ENCODE measurements at places on chromosomes 6 and 20.
A peak's percentile ranks its signal among the peaks of the same experiment; 100 is the strongest.

DNA sequence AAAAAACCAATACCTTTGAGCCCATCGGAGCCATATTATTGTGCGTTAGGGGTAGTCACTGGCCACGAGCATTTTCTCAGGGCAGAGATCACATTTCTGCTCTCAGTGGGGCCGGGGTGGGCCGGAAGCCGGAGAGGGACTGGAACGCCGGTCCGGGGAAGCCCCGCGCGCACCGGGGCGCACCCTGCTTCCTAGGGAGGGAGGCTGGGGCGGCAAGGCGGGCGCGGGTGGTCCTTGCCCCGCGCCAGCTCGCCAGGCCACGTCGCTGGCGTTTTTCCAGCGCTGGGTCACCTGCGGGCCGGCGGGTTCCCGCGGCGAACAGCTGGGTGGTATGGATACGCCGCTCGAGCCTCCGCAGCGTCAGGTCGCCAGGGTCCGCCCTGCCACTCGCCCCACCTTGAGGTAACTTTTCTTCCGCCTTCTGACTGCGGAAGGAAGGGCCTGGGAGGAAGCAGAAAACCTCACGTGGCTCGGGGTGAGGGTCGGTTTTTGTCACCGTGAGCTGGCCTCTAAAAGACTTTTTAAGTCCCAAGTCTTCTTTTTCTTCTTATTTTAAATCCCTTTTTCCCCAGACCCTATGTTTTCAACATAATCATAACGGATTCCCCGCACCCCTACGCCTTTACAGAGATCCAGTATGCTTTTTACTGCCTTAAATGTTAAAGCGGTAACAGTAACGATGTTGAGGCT is 2.7 kb upstream of the EEF1A1 start:
- peak; percentile 53 for DNase-seq

- no peak for DNase-seq
These were observed 15.0 kb upstream of the DSE start for GRCh38 chr6:116355796-116356195.

- DNase-seq, result no peak
These were observed 71.7 kb downstream of the ASXL1 start for GRCh38 chr20:32429745-32430360.

GRCh38 chr6:20640181-20640580 is 105.9 kb downstream of the CDKAL1 start:
- DNase-seq, result no peak

DNA sequence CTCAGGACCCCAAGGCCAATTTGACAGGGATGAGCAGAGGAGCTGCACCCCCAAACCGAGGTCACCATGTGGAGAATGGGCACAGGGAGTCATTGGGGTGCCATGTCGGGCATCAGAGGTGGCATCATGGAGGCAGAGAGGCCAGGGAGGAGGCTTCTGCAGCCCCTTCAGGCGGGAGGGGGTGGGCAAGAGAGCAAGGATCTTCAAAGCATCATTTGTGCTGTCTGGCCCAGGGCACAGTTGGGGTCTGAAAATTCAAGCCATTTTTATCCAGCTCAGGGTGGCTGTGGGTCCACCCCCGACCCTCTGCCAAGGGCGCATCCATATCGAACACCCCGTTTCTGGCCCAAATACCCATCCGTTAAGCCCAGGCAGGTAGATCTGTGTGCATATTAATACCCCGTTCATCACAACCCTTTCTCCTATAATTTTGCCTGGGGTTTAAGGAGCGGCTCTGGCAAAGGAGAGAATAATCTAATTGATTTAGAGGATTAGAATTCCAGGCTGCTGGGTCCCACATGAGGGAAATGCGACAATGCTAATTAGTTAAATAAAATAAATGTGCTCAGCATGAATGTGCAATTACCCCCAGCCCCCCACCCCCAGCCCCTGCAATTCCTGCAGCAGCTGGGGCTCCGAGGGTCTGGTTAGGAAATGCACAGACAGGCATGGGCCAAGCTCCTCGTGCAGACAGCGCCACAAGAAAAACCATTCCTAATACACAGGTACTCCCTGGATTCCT is 31.9 kb downstream of the VSTM2L start:
- no peak for DNase-seq

Data from stimulated activated CD4-positive, alpha-beta T cell treated with anti-CD3 and anti-CD28 coated beads, TNF-alpha, amount 100 ng/mL, for 1 hour (primary cell).